ENCODE measurements at places on chromosomes 2 and 18.

DNA sequence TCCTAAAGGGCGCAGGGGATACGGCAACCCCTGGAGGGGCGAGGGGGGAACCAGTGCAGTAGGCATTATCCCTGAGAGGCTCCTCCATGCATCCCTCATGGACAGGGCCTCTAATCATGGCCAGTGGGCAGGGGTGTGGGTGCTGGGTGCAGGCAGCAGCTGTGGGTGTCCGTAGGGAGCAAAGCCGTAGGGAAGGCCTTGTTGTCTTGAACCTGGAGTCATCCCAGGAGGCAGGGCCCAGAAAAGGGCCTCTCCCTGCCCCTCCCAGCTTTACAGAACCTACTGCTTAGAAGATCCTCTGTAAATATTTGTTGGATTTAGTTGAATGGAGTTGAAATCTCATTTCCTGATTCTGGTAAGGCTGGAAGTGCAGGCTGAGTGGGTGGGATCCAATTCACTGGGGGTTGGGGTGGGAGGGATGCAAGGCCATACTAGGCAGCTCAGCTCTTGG lies 207.0 kb upstream of the HAAO start:
- no peak for DNase-seq

GRCh38 chr2:53829273-53829979 lies 30.3 kb downstream of the GPR75 start:
- no peak for DNase-seq

- no peak for DNase-seq
These were observed 24.1 kb downstream of the MPP4 start for GRCh38 chr2:201674298-201674697.

DNA sequence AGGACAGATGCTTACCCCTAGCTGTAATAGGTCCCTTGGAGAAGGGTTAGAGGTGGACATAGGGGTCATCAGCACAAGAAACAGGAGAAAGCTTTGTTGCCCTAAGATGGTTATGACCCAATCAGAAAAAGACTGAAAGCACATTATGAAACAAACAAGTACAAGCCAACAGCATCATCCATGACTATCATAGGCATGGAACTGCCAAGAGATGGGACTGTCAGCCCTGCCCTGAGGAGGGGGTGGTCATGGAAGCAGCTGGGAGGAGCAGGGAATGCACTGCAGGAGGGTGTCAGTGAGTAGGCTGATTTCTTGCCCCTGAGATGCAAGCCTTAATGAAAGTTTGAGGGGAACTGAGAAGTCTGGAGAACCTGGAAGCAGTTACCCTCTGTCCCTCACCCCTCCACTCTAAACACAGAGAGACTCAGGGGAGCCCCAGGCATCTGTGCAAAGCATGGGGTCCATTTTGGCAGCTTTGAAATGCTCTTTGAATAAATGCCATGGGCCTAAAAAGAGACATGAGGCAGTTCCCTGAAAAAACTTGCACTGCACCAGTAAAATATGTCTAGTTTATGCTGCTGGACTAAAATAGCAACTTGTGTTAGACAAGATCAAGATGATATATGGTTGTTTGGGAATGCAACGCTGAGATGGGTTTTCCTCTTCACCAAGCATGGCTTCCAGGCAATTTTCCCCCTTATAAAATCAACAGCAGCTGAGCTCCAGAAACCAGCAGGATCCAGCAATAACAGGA lies 122.7 kb upstream of the ZFP36L2 start:
- no peak for DNase-seq

DNA sequence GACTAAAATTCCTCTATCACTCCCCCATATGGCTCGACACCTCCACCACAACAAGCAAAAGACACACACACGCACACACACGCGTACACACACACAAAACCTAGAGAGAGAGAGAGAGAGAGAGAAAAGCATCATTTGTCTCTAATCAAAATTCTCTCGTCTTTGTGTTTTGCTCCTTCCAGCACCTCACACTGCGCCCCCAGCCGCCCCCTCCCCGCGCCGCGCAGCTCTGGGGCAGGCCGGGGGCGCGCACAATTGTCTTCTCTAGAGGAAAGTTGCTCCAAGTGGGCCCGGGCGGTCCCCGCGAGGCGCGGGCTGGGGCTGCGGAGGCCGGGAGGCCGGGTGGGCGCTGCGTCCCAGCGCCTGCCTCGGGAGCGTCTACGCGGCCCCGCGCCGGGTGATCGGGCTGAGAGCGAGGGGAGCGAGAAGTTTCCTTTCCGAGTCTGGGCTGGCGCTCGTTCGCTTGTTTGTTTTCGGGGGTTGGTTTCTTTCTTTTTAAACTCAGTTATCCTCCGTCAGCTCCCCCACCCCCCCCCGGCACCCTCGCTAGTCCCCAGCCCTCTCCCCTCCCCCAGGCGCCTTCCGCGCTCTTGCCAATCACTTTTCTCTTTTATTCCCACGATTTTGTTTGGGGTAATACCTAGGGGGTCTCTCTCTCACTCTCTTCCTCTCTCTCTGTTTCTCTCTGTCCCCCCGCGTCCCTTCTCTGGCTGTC lies 4.1 kb downstream of the ZEB2 start:
- no peak for DNase-seq

GRCh38 chr2:28697602-28698149 lies 54.0 kb upstream of the PPP1CB start:
- no peak for DNase-seq

DNA sequence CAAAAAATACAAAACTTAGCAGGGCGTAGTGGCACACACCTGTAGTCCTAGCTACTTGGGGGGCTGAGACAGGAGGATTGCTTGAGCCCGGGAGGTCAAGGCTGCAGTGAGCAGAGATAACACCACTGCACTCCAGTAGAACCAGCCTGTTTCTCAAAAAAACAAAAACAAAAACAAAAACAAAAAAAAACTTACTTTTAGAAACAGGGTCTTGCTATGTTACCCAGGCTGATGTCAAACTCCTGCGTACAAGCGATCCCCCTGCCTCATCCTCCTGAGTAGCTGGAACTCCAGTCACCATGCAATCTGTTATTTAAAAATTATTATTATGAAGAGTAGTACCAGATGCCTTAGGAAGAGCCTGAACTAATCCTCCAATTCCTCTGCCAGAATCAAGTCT lies 35.0 kb upstream of the GLI2 start:
- no peak for DNase-seq

- DNase-seq = no peak
These were observed 383.2 kb upstream of the SLC14A2 start for GRCh38 chr18:45232061-45232460.

DNA sequence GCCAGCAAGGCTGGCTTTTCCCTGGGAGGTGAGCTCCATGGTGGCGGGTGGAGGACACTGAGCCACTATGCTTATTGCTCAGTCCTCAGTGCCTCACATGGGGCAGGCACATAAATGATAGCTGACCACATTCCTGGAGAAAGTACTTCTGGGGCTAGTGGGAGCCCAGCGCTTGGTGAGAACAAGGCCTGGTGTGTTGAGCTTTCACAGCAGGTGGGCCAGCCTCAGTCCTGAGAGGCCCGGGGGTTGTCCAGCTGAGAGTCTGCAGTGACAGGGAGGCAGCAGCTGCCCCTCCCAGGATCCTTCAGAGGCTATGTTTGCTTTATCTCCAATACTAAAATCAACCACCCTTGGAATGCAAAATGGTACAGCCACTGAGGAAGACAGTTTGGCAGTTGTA lies 217.7 kb downstream of the ZBTB7C start:
- DNase-seq = no peak

Measured in T-helper 22 cell (primary cell).